Mesenteric fat pad (tissue), 1 donor: ENCODE measurements at places on chromosomes 3 and 15. TPM values are rescaled to one million over a fixed set of nuclear protein-coding genes. Genes with fewer than 3 reads are reported as not detected.

Gene GOLGA8K
- 1.2 TPM for total RNA-seq

Gene ESYT3
- 0.19 TPM for total RNA-seq

Gene EXD1
- not detected for total RNA-seq

Gene CLDN1
- total RNA-seq, result 0.10 TPM

- DNase-seq, result no peak
Observed at GRCh38 chr15:34799149-34800101, 4.1 kb upstream of the ACTC1 start.

- no peak for DNase-seq
Observed at GRCh38 chr15:26261413-26261812, 398.3 kb upstream of the ATP10A start.

DNA sequence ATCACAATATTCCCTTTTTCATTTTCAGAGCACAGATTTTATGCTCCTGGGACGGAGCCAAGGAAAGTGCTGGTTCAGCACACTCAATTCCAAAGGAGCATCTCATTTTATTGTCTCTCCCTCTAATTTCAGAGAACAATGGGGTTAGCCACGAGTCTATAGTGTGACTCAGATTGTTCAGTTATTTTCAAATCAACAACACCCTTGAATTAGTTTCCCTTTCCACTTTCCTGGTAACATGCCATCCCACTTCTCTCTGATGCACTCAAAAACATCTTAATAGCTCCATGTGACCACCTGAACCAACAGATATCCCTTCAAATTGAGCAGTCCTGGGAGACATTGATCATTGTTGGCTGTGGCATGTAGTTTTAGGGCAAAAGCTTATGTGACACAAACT lies 389.7 kb upstream of the MDFIC2 start:
- DNase-seq, result no peak

GRCh38 chr3:60935709-60936108 lies 315.5 kb downstream of the FHIT start:
- DNase-seq, result no peak
